ENCODE measurements at places on chromosomes 7 and 10.

GRCh38 chr7:121429798-121430197, 33.7 kb upstream of the FAM3C start:
- no peak for DNase-seq

- DNase-seq: no peak
Observed at GRCh38 chr10:45160271-45160670, 155.1 kb downstream of the OR13A1 start.

GRCh38 chr10:43201545-43202131, 63.4 kb downstream of the CSGALNACT2 start:
- no peak for DNase-seq

- no peak for DNase-seq
Observed at GRCh38 chr7:139423091-139423490, 60.4 kb downstream of the KLRG2 start.

- no peak for DNase-seq
Observed at GRCh38 chr7:91031757-91032156, 232.5 kb upstream of the FZD1 start.
